SJCRH30 (cell line): ENCODE measurements at places on chromosomes 4 and X.

DNA sequence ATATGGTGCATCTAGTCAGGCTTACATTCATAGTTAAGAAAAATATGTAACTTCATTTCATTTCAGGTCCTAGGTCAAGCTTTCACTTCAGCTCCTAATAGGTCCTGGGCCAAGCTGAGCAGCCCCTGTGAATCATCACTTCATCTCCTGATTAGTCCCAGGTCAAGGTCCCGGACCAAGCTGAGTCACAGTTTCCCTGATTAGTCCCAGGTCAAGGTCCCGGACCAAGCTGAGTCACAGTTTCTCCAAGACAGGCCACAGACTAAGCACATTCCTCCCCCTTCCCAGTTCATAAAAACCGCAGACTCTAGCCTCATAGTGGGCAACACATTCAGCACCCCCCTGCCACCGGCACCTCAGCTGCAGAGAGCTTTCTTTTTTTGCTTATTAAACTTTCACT lies 1331.8 kb downstream of the PCDH19 start:
- DNase-seq: peak; percentile 3

GRCh38 chr4:28636971-28637370 lies 1776.3 kb downstream of the STIM2 start:
- DNase-seq: no peak

- DNase-seq: no peak
These were observed 8.5 kb upstream of the SPANXN4 start for GRCh38 chrX:143017272-143017671.

DNA sequence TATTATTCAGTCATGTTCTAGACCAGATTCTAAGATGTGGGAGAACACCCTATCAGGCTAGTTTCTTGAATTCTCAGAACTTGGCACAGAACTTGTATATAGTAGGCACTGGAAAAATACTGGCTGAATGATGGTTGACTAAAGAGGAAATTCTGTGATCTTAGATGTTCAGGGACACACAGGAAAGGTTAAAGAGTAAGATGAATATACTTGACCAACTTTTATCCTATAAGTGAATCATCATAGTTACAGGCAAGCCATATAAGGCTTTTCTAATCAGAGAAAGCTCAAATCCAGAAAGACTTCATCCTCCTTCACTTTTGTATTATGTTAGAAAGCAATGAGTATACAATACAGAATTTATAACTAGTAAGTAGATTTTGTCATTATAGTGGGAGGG lies 53.8 kb downstream of the SEPTIN11 start:
- no peak for DNase-seq

DNA sequence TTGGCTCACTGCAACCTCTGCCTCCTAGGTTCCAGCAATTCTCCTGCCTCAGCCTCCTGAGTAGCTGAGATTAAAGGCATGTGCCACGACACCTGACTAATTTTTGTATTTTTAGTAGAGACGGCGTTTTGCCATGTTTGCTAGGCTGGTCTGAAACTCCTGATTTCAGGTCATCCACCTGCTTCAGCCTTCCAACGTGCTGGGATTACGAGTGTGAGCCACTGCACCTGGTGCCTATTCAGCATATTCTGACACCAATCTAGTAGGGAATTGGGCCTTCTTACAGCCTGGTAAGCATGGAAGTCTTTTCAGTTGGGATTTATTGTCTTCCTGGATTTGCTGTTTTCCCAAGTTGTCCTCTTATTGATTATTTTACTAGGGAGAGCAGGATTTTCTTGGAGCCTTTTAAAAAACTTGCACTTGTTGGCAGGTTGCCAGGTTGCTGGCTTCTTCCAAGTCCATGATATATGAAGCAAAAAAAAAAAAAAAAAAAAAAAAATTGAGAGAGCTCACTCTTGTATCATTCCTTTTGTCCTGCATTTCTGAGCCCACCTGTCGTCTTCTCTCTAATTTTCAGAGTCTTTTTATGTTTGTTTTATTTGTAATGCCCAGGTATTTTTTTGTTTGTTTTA lies 43.7 kb downstream of the TMPRSS11E start:
- DNase-seq: peak; percentile 18

DNA sequence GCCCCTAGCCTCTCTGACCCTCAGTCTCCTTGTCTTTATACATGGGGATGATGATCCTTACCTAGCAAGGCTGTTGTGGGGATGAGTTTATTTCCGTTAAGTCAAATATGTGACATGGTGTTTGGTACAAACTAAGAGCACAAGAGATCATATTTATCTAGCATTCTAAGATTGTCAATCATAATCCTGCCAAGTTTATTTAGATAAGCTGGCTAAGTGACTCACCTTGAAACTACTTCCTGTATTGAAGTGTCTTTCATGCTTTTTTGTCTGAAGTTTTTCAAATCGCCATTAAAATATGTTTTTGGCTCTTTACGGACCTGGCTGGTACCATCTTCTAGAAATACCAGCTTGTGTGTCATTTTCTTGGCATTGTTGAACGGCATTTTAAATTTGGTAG lies 30.7 kb downstream of the MAP7D3 start:
- no peak for DNase-seq

GRCh38 chr4:15521442-15522039 lies 51.9 kb downstream of the CC2D2A start:
- no peak for DNase-seq

- DNase-seq: no peak
These were observed 198.9 kb upstream of the PPP1R2C start for GRCh38 chrX:42976746-42977366.

- no peak for DNase-seq
These were observed 26.8 kb downstream of the CRMP1 start for GRCh38 chr4:5865896-5866599.

DNA sequence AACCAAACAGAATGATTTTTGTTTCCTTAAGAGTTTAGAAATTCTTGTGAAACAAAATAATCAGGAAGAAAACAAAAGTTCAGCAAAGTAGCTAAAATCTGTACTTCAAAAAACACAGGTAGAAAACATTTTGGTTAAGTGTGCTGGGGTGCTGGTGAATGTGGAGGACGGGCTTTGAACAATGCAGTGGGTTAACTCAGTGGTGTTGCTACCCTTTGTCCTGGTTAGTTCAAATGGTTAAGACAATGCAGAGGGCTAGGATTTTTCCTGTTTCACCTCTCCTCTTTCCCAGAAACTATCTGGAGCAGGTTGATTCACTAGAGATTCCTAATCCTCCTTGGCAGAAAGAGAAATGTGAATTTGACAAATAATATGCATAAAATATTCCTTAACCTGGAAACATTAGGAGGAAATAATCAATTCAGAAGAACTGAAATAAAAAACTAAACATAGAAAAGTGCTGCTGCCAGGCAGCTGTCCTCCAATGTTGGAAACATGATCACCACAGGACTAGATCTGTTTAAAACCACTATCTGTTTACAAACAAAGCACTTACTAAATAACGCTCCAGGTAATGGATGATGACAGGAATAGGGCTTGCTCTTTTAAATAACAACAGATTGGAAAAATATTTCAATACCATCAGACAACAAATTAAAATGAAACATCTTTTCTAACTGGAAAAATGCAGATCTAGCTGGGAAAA lies 148.9 kb downstream of the MAML3 start:
- DNase-seq: no peak

DNA sequence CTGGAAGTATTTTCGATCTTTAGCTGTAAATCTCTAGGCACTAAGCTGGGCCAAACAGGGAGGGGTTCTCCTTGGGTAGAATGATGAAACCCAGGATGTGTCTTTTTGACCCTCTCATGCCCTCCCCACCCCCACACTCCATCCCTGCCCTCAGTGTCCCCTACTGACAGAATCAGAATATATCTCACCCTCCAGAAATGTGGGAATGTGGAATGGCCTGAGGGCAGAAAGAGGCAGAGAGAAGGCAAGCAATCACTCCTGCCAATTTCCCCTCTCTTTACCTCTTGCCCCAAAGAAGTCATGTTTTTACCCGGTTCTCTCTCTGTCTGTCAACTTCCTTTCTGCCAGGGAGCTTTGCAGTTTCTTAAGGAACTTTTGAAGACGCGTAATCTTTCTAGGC lies 34.4 kb downstream of the RAP2C start:
- no peak for DNase-seq

- DNase-seq: no peak
These were observed 11.1 kb downstream of the TADA2B start for GRCh38 chr4:7054106-7054880.

DNA sequence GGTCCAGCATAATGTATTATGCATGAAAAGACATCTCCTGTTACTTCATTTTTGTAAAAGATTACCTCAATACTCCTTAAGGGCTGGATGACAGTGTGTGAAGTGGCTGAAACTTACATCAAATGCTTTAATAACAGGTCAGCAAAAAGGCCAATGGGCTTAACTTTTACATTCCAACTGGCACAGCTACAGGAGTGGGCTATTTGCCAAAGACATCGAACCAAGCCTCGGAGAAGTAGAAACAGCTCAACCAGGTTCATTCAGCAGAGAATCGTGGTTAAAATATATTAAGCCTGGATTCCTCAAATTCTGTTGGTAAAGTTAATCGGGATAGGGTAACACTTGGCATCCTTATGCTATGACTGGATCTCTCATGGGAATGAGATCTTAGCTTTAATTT lies 639.7 kb downstream of the TRIML1 start:
- DNase-seq: peak; percentile 1
